ENCODE measurements at places on chromosomes 13 and 19.

DNA sequence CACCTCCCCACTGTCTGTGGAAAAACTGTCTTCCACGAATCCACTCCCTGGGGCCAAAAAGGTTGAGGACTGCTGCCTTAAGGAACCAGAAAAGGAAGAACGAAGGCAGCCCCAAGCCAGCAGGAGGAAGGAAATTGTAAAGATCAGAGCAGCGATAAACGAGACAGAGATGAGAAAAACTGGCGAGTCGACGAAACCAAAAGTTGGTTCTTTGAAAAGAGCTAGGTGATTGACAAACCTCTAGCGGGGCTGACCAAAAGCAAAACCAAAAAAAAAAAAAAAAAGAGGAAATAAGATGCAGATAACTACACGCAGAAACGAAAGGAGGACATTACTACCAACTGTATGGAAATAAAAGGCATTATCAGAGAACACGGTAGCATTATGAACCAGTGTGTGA, 76.9 kb downstream of the GADD45B start:
- no peak for DNase-seq

- no peak for DNase-seq
Measured at GRCh38 chr13:39897636-39898035, 242.2 kb downstream of the COG6 start.

GRCh38 chr19:13164343-13165161, 14.3 kb downstream of the IER2 start:
- no peak for DNase-seq

DNA sequence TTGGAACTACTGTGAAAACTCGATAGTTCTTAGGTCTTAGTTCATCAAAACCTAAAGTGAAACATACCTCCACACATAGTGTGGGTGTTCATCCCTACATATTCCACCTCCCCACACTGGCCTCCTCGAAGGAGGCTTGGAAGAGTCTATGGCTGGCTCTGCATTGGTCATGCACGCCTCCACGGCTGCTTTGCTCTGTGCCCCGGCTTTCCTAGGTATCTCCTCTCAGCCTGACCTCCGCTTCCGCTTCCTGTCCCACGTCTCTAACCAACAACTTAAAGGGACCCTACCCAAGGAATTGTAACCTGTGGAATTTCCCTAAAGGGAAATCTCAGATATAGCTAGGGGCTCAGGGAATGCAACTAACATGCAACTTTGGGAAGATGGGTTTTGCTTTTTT, 79.7 kb upstream of the MBNL2 start:
- no peak for DNase-seq

DNA sequence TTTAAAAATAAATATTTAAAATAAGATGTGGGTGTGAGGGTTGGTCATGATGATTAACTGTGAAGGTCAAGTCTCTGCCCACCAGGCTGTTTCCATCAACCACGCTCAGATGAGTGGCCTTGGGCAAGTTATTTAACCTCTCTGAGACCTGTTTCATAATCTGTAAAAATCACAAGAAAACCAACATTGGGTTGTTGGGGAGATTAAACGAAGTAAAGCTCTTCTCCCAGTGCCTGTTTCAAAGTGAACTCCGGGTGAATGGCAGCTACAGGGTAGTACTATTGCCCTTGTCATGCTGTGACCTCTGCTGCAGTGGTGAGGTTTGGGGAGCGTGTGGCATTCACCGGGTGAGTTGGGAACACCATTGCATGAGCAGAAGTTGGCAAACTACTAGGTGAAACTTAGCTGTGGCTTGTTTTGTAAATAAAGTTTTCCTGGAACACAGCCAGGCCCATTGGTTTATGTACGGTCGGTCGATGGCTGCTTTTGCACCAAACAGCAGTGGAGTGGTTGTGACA, 153.2 kb downstream of the USP12 start:
- DNase-seq = no peak

All from AG09319 (cell line).